CD4-positive, alpha-beta T cell treated with Interleukin-10 for 1 hour (primary cell): ENCODE measurements at places on chromosomes 13 and 19.

- DNase-seq: no peak
These were observed 498.6 kb downstream of the FGF9 start for GRCh38 chr13:22169473-22169872.

DNA sequence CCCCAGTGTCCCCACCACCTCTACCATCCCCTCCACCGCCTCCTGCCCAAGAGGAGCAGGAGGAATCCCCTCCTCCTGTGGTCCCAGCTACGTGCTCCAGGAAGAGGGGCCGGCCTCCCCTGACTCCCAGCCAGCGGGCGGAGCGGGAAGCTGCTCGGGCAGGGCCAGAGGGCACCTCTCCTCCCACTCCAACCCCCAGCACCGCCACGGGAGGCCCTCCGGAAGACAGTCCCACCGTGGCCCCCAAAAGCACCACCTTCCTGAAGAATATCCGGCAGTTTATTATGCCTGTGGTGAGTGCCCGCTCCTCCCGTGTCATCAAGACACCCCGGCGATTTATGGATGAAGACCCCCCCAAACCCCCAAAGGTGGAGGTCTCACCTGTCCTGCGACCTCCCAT is 2.8 kb downstream of the KMT2B start:
- DNase-seq: no peak

GRCh38 chr19:17575871-17576757 is 20.7 kb downstream of the COLGALT1 start:
- DNase-seq: no peak

GRCh38 chr13:113730258-113730691 is 28.8 kb upstream of the TMEM255B start:
- DNase-seq: no peak

DNA sequence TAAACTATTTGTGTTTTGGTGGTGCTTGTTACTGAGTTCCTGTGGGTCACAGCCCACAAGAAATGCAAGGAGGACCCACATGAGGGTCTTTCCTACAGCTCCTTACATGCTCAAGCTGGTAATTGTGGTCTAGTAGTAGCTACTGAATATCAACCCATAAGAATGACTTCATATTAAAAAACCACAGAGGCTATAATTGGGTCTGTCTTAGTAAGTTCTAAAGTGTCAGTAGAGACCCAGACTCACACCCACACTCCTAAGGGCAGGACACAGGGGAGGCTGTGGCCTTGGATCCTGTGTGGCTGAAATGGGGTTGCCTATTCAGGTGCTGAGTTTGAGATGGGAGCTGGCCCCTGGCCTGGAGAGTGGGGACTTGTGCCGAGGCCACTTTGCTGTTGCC is 19.6 kb downstream of the TFDP1 start:
- DNase-seq: no peak

DNA sequence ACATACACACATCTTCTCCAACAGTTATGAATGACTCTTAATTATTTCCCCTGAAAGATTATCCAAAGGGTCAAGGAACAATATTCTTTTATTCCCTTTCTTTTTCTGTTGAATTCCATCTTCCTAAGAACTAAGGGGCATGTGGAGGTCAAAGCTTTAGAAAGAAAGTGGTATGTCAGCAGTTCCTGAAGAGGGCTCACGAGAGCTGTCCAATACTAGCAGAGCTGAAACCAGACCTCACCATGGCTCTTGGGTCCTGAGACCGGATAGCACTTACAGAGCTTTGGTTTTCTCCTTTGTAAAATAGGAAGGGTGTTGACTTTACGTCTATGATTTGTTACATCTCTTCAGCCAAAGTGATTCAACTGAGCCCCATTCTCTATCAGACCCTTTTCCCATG is 109.8 kb upstream of the FREM2 start:
- no peak for DNase-seq

- no peak for DNase-seq
These were observed 34.7 kb upstream of the UBAC2 start for GRCh38 chr13:99165753-99166587.

DNA sequence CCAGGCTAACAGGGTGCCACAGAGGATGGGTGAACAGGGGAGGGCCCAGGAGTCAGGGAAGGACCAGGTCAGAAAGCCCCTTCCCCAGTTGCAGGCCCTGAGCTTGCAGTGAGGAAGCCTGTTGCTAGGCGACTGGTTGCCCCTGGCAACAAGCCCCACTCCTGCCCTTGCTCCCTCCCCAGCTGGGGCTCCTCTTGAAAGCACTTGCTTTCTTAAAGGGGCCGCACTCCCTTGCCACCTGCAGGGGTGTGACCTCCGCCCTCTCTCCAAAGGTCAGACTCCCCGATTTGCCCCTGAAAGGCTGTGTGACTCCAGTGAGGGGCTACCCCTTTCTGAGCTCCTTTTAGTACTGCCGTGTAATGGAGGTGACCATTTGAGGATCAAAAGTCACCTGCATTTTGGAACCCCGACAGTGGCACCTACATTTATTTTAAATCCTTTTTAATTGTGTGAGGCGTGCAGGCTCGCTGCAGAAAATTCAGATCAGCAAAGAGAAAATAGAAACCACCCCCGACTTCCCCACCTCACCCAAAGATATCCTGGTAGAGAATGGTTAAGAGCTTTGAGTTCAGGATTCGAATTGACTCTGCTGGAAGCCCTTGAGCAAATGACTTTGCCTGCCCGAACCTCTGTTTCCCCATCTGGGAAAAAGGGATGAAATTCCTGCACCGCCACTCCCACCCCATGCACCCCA is 4.8 kb downstream of the FCHO1 start:
- peak; percentile 46 for DNase-seq

DNA sequence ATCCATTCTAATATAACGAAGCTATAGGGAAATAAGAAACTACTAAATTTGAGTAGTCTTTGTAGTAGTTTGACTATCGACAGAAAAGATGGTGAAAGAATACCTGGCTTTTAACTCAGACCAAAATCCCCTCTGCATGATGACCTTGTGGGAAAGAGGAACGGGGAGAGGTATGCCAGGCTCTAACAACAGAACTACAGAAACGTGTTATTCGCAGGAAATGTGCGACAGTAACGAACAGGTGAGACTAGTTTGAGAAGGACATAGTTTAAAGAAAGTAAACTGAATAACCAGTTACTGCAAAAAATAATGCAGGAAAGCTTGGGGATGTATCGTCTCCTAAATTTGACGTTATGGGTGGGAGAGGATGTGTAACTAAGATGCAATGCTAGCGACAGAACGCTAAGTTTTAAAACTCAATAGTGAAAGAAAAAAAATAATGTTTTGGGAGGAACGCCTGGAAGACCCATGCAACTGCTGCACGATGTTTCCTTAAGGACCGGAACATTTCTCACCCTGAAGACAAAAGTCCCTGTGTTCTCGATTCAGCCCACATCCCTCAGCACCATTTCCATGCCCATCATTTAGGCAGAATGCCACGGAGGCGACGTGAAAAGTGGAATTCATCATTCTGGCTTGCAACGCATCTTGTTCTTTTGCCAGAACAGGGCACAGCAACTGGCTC is 1.6 kb upstream of the RAP2A start:
- DNase-seq: no peak

DNA sequence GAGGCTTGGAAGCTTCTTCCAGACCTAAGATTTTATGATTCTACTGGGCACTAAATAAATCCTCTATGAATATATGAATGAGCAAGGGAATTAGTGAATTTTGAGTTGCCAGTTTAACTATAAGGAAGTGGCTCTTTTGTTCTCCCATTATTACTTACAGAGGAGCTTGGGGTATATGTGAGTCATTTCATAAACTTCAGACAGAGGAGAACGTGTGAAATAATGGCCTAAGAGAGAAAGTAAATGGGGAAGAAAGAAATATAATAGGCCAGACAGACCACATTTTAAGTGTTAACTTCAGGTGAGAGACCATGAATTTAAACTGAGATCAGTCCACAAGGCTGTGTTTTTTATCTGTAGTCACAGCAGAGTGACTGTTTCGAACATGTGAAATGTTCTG is 570.9 kb downstream of the GPC6 start:
- no peak for DNase-seq

GRCh38 chr13:71261256-71261655 is 605.7 kb downstream of the DACH1 start:
- DNase-seq: no peak

DNA sequence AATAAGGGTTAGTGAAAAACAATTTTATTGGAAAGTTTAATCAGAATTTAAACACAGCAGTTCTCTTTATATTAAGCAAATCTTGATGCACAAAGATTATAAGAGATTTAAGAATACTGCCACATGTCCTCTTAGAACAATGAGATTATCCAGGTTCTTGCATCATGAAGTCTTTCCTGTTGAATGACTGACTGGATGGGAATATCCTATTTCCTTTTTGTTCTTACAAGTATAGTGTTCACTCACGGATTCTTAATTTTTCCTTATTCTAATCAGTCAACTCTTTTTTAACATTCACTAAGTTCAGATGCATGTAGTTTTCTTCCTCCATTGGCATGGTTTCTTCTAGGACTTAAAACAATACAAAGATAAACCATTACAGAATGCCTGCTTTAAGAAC is 10.1 kb downstream of the URI1 start:
- no peak for DNase-seq

GRCh38 chr13:44819772-44820171 is 169.5 kb downstream of the NUFIP1 start:
- DNase-seq: no peak

DNA sequence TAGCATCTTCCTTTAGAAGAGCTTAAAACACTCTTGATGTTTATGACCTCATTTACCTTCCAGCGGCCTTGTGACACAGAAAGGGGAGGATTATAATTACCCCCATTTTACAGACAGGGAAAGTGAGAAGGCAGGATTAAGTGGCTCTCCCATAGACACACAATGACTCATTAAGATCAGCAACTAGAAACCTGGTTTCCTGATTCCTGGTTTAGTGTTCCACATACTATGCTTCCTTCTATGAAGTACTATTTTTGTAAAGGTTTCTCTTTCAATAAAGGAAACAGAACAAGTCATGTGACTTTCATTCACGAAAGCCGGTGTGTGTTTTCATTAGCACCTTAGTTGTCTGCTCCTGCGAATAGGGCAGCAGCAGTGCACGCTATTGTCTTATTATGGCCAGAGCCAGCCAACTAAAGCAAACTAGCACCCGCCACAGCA is 8.3 kb downstream of the IRS2 start:
- no peak for DNase-seq

- no peak for DNase-seq
These were observed 1.7 kb downstream of the INTS6 start for GRCh38 chr13:51451134-51451466.

DNA sequence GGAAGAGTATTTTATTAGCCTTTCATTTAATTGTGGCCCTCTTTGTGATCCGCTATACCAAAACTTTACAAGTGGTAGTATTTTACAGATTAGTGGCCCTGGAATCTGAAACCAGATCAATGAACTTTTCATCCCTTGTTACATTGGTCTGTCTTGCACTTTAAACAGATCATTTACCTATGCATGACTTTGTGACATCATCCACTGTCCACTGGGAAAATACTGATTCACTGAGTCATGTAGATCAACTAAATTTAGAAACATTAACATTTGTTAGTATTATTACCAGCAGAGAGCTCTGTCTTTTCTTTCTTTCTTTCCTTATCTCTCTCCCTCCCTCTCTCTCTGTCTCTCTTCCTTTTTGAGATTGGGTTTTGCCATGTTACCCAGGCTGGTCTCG is 17.5 kb downstream of the PCDH8 start:
- DNase-seq: no peak

DNA sequence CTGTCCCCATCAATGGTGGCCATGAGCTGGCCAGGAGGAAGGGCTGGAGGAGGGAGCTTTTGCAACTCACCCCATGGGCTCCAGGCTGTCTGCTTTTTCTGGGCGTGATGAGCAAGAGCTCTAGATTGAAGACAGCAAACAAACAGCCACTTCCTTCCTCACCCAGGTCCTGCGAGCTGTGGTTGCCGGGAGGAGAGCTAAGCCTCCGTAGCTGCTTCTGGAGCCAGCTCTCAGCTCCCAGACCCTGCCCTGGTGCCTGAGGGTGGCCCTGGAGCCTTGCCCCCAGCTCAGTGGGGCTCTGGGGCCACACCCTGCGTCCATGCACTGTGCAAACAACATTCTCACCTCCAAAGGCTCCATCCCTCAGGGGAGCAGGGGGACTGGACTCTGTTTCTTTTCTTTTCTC is 6.2 kb downstream of the MYO1F start:
- DNase-seq: peak; percentile 63

DNA sequence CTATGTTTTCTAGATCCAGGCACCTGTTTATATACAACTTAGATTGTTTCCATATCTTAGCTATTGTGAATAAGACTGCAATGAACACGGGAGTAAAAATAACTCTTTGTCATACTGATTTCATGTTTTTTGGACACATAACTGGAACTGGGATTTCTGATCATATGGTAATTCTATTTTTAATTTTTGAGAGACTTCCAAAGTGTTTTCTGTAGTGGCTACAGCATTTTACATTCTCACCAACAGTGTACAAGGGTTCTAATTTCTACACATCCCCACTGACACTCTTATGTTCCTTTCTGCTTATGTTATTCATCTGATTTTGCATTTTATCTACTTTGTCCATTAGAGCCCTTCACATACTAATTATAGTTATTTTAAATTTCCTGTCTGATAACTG is 1152.9 kb downstream of the SLITRK1 start:
- DNase-seq: no peak

DNA sequence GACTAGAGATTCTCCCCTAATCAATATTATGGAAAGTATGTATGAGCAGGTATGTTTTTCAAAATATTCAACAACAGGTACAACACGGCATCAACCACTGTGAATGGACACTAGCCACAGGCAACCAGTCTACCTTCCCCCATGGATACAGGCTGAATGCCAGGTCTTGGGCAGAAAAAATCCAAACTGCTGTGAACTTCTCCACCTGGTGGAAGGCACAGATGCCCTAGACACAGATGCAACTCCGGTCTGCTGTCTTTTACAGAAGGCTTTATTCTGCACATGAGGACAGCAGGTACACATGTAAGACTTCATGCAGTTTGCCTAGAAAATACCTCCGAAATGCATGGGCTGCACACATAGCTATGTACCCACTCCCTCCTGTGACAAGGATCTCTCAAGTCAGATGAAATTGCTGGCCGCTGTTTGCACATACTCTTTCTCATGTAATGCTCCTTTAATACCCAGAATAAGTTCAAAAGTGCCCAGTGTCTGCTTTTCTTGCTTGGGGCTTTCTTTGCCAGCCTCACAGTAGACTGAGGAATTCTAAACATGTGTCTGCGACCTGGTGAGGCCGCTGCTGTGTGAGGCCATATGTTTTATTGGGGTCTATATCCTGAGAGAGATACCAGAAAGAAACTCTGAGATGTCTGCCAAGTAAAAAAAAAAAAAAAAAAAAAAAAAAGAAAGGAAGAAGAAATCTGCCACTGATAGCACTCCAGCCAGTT is 325.9 kb downstream of the FOXO1 start:
- DNase-seq: no peak

DNA sequence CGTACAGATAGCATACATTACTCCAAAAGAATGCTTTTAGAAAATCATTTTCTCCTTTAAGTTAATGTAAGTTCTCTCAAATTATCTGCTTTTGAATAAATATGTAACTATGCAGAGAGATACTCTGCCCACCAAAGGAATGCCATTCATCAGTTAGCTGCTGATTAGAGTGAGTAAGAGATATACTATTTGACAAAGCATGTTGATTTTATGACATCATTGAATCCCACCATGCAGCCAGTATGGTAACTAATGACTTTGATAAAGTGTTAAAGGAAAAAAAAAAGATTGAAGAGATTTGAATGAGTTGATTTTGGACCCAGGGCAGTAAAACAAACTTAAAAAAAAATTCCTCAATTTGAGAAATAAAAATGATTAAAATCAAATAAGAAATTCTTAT is 521.5 kb downstream of the SLITRK6 start:
- DNase-seq: no peak

GRCh38 chr13:95858286-95859075 is 181.5 kb downstream of the DNAJC3 start:
- DNase-seq: no peak
